ENCODE measurements at places on chromosomes 4 and X.

GRCh38 chr4:124028182-124028581, 631.6 kb downstream of the SPRY1 start:
- no peak for DNase-seq

DNA sequence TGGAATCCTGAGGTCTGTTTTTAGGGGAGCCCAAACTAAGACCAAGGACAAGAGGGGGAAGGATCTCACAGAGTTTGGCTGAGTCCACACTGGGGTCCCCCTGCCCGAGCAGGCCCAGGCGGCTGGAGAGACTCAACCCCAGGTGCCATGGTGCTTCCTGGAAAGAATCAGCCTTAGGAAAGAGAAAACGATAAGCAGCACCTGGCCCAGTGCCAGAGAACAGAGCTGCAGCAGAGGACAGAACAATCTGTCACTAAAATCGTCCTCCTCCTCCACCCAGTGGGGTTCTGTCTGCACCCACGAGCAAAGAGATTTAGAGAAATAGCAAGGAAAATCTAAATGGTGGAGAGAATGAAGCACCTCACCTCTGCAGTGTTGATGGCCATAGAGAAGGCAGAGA, 470.5 kb downstream of the BCOR start:
- DNase-seq, result no peak

GRCh38 chr4:108272046-108272445, 103.3 kb upstream of the LEF1 start:
- no peak for DNase-seq

DNA sequence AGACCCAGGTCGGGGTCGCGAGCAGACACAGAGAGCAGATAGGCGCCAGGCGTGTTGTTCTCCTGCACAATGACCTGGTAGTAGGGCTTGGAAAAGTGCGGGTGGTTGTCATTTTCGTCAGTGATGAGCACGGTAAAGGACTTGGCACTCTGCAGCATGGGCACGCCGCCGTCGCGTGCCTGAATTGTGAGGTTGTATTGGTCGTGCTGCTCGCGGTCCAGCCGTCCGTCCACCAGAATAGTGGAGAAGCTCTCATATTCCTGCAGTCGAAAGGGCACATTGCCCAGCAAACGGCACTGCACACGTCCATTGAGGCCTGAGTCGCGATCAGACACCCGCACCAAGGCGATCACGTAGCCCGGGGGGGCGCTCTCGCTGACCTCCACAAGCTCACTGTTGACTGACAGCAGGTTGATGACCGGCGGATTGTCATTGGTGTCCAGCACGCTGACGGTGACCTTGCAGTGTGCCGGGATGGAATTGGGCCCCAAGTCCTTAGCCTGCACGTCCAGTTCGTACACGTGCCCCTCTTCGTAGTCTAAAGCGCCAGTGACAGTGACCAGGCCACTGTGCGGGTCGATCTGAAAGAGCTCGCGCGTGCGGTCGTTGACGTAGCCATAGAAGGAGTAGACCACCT, 2.8 kb downstream of the PCDH19 start:
- no peak for DNase-seq

DNA sequence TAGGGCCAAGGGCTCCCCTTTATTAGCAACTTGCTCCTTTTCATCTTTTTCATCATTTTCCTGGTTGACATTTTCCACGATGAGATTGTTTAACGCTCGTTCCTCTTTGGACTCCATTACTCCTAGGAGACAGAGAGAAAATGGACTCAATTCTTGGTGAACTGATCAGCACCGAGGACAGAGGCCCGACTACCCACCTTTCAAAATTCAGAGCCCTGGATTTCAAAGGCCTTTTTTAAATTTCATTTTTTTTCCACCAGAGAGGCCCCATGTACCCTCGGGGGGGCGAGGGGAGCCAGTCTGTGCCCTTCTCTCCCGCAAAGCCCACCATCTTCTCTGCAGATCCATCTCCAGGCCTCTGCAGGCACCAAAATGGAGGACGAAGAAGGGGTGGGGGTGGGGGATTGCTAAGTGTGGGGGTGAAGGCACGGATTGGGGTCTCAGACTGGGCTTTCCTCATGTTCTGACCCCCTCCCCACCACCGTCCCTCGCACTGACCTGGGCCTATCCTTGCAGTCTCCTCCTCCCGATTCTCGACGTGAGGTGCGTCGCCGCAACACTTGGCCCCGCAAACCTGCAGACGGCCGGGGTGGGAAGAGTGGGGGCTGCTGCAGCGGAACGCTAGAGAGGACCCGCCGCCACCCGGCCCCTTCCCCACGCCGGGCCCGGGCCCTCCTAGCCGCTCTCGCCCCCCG, 783 bp downstream of the BEX2 start:
- DNase-seq, result no peak

GRCh38 chr4:48445704-48446103, 37.4 kb upstream of the SLC10A4 start:
- peak; percentile 2 for DNase-seq

GRCh38 chr4:4585012-4585670, 43.3 kb upstream of the STX18 start:
- DNase-seq, result no peak

- no peak for DNase-seq
These were observed 16.8 kb upstream of the HSD17B13 start for GRCh38 chr4:87339440-87339839.

DNA sequence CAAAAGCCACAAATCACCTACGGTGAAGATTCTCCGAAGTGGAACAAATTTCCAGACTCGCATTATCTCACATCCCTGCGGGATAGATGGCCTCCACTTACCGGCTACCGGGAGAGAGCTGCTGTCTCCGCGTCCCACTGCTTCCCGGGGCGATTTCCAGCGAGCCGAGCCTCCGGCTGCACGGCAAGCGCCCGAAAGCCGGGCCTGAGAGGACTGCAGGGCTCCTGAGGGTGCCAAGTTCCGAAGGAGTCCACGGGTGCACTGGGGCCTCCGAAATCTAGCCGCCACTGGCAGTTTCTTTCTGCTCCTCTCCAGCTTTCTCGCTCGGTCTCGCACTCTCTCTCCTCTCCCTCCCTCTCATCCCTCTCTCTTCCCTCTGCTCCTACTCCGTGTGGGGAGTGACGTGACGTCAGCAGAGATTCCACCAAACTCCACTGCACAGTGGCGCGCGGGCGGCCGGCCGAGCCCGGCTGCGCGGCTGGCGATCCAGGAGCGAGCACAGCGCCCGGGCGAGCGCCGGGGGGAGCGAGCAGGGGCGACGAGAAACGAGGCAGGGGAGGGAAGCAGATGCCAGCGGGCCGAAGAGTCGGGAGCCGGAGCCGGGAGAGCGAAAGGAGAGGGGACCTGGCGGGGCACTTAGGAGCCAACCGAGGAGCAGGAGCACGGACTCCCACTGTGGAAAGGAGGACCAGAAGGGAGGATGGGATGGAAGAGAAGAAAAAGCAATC, 14.0 kb upstream of the PITX2 start:
- peak; percentile 37 for DNase-seq

DNA sequence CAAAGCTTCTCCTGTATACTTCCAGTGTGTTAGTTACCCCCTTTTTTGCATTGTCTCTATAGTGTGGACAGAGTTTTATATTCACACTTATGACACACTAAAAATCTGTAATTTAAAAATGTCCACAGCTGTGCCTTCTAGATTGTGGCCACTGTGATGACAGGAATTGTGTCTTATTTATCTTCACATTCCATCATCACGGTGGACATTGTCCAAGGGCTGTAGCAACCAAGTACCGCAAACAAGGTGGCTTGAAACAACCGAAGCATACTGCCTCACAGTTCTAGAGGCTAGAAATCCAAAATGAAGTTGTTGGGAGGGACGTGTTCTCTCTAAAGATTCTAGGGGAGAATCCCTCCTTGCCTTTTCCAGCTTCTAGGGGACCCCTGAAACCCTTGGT, 32.3 kb downstream of the CHRNA9 start:
- DNase-seq, result no peak

DNA sequence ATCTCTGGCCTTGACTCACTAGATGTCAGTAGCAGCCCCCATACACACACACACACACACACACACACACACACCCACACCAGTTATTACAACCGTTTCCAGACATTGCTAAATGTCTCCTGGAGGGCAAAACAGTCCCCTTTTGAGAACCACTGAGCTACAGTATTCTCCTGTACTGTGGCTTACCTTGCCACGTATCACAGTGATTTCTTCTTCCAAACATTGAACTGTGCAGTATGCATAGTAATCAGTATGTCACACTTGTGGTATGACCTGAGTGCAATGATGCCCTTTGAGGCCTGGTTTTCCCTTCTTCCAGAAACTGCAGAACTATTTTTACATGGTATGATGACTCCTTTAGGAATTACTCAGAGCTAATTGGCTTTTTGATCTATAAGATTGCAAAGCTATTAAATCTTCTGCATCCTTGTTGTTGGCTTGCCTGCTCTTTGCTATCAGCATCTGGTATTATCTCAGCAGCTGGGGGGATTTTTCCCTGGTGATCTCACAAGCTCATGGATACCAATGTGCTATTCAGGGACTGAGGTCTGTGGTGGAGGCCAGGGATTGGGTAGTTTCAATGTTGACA, 3.6 kb upstream of the THOC2 start:
- DNase-seq, result no peak

- DNase-seq, result no peak
These were observed 105.8 kb upstream of the DCLK2 start for GRCh38 chr4:149972407-149972806.

DNA sequence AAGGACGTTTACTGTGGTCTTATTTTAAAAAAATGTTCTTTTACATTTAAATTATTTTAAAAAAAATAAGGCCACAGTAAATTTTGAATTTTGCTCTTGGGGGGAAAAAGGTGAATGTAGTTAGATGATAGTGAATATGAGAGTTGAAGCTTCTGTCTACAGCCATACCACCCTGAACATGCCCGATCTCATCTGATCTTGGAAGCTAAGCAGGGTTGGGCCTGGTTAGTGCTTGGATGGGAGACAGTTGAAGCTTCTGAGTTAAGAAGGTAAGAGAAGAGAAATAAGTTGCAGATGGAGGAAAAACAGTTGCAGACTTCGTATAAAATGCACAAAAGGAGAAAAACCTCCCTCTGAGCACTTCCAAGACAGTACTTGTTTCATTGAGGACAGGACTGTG, 115.6 kb upstream of the NR3C2 start:
- DNase-seq, result no peak

- DNase-seq, result no peak
These were observed 60.2 kb upstream of the SYTL5 start for GRCh38 chrX:37946197-37946596.

DNA sequence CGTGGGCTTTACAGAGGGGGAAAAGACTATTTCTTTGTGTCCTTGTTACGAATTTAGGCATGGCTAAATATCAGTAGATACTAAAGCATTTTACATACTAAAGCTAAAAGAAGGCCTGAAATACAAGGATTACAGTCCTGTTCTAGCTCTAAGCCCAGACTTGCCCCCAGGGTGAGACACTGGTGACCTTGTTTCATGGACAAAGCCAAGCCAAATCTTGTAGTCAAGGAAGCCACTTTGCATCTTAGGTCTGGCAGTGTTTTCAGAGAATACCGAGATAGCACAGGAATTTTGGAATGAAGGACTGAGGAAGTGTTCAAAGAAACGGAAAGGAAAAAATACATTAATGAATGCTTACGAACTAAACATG, 733 bp upstream of the G3BP2 start:
- DNase-seq, result no peak

GRCh38 chr4:4408132-4408523, 21.2 kb downstream of the NSG1 start:
- DNase-seq, result no peak

DNA sequence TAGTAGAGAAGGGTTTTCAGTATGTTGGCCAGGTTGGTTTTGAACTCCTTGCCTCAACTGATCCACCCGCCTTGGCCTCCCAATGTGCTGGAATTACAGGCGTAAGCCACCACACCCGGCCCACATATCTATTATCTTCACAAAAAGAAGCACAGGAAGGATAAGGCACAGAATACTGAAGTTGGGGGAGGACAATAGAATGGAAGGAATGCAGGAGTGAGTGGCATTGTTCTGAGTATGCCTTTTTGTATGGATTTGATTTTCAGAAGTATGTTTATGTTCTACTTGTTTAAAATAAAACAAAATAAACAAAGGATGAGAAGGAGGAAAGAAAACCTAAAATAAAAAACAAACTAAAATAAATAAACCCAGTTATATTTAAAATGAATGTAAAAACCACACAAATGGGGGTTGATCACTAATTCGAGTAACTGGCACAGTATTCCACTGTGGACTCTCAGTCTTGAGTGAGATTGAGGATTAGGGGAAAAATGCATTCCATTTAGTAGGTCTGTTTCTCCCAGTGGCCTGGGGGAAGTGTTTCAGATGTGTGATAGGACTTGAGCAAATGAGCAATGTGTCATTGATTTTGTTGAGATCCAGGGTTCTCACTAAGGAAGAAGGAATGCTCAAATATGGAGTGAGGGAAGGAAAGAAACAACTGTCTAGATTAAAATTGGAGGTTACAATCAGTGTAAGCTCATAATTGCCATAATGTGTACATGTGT, 109.0 kb upstream of the C1QTNF7 start:
- DNase-seq, result no peak

DNA sequence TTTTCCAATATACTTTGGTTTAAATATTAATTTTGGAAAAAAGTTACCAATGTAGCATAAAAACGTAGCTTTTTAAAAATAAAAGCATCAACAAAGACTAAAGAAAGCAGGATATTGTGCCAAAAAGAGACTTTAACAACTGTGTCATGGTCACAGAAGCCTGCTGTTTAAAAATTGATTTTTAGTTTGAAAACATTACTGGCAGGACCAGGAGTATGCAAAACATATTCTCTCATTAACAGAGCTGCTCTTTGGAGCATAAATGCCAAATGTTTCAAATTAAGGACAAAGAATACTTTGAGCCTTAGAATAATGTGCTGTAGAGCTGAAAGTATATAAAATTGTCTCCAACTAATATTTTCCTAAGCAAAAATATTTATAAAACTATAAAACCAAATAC, 279.0 kb downstream of the ARAP2 start:
- no peak for DNase-seq

- no peak for DNase-seq
These were observed 895.6 kb downstream of the RAB28 start for GRCh38 chr4:12588582-12588981.

GRCh38 chrX:20317873-20318272, 51.2 kb upstream of the RPS6KA3 start:
- no peak for DNase-seq

DNA sequence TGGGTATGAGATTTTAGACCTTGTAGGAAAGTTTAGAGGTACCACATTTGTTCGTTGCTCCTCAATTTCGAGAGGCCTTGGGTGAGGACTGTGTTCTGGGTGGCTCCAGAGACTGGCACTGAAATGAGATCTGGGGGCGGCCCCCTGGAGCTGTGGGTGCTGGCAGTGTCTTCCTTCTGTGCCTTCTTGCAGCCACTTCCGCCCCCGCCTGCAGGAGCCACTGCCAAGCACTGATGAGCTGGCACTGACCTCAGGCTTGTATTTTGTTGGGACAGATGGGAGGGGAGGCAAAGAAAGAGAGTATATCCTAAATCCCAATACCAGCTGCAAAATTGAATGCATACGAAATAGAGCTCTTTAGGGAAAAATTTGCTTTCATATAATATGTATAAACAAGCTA, 64.5 kb upstream of the CLDN34 start:
- DNase-seq, result no peak

- DNase-seq, result no peak
These were observed 8.5 kb upstream of the USP9X start for GRCh38 chrX:41076742-41077141.

Measured in SW480 (cell line).